Stimulated activated CD4-positive, alpha-beta T cell treated with anti-CD3 and anti-CD28 coated beads, Interleukin-12 subunit alpha, Interleukin-12 subunit beta, amount 100 ng/mL, for 24 hours (primary cell): ENCODE measurements at places on chromosomes 2 and 18.

DNA sequence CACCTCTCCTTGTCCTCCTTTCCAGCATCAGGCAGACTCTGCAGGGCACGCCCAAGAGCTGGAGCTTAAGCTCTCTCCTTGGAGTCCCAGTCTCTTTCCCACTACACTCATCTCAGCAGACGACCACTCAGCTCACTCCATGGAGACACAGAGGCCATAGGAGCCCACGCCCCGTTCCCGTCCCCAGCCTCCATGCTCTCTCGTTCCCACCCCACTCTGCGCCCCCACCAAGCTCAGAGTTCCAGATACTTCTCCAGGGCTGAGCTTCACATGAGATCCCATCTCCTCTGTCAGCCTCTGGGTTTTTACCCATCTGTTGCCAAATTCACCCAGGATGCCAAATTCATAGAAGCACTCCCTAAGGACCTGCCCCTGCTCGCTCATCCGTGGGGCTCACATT is 87.3 kb downstream of the MALT1 start:
- no peak for DNase-seq

DNA sequence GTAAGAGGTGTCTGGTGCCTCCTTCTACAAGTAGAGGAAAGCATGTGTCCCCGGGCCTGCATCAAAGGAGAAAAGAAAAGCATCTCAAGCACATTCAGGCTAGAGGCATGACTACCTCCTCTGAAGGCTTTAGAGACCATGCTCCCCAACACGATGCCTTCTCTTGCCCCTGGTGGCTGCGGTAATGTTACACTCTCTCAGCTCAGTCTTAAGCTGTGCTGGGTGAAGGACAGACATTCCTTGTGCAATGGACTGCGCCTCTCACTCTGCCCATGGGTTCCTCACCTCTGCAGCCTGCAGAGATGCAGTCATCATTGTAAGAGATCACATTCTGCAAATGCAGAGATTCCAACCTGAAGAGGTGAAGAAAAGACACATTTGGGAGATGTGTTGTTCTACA is 148.2 kb upstream of the HNRNPA3 start:
- no peak for DNase-seq

DNA sequence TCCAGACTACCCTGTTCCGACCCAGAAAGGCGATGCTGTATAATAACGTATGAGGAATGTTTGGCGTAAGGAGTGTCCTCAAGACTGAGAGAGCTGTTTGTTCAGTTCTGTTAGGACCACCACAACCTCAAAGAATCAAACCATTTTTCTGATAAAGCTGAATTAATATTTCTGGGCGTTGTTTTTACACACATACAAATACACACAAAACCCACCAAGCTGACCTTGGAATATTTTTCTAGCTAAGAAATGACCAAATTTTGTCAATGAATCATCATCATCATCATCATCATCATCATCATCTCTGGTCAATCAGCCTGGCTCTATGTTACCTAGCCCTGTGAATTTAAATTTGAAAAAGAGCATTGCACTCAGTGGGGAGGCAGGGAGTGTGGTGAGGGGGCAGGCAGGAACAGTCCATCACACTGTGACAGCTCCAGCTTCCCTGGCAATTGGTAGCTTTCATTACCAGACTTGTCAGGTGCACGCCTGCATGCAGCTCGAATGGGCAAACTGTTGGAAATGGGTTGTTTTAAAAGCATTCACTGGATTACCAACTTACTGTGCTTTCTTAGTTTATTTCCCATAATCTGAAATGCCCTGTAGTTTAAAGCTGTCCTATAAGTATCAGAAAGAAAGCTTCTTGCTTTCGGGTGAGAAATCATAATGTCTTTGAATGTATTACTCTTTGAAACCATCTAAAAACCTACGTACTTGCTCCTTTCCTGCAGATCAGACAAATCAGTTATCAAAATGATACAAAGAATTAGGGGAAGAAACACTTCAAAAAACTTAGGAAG is 6.9 kb upstream of the POU3F3 start:
- no peak for DNase-seq

GRCh38 chr2:98436734-98437133 is 7.9 kb upstream of the INPP4A start:
- no peak for DNase-seq

- no peak for DNase-seq
These were observed 42.9 kb upstream of the GRHL1 start for GRCh38 chr2:9908639-9909038.
